ENCODE measurements at places on chromosomes 3 and 15.

GRCh38 chr15:64521726-64522164, 61.4 kb downstream of the ZNF609 start:
- no peak for DNase-seq

DNA sequence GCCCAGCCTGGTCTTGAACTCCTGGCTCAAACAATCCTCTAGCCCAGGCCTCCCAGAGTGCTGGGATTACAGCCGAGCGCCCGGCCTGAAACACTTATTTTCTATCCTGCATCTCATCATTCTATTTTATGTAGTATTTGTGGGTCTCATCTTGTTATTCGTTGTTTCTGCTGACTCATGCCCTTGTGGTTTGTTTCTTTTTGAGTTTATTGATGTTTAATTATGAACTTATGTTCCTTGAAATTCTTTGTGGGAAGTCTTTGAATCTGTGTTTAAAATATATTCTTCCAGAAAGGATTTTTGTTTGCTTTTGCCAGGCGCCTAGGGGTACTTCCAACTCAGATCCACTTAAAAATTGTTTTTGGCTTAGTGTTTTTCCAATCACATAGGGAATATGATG, 78.3 kb upstream of the C15orf39 start:
- DNase-seq = no peak

- no peak for DNase-seq
Observed at GRCh38 chr15:30992249-30992864, 929 bp upstream of the MTMR10 start.

- no peak for DNase-seq
Observed at GRCh38 chr3:191781044-191781443, 320.1 kb downstream of the PYDC2 start.

- DNase-seq = no peak
Observed at GRCh38 chr3:126765187-126766069, 61.4 kb downstream of the CHCHD6 start.

GRCh38 chr15:67359431-67360079, 105.0 kb downstream of the IQCH start:
- DNase-seq = no peak

GRCh38 chr3:112460519-112461195, 38.6 kb downstream of the BTLA start:
- DNase-seq = no peak

- DNase-seq = peak; percentile 50
Observed at GRCh38 chr3:43296565-43296964, 10.2 kb downstream of the SNRK start.

GRCh38 chr3:69244039-69244438, 121.6 kb upstream of the LMOD3 start:
- no peak for DNase-seq

- DNase-seq = no peak
Observed at GRCh38 chr3:13727890-13728289, 152.0 kb downstream of the WNT7A start.

DNA sequence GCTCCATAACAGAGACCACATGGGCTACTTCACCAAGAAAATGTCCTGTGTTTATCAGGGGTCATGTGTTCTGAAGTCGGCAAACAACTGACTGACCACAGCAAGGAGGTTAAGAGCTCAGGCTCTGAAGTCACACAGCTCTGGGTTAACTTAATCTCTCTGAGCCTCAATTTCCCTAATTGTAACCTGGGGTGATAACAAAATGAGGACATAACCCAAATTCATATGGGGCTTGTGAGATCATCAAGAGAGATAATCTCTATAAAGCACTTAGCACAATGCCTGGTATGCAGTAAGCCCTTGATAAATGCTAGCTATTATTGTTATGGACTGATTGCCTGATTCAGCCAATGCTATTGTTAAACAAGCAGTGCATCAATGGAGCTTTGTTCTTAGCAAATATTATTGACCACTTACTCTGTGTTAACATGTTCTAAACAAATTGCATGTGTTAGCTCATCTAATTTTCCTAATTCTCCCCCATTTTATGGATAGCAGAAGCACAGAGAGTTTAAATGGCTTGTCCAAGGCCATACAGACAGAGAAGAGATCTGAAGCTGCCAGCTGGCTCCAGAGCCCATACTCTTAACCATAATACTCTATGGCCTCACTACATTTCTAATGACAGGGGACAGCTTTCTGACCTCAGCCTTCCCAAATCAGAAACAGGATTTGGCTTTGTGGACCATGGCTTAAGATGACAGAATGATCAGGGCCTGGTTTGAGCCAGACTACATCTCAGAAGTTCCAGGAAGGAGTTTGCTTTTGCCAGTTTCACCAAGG, 78.3 kb downstream of the SHQ1 start:
- DNase-seq = no peak

DNA sequence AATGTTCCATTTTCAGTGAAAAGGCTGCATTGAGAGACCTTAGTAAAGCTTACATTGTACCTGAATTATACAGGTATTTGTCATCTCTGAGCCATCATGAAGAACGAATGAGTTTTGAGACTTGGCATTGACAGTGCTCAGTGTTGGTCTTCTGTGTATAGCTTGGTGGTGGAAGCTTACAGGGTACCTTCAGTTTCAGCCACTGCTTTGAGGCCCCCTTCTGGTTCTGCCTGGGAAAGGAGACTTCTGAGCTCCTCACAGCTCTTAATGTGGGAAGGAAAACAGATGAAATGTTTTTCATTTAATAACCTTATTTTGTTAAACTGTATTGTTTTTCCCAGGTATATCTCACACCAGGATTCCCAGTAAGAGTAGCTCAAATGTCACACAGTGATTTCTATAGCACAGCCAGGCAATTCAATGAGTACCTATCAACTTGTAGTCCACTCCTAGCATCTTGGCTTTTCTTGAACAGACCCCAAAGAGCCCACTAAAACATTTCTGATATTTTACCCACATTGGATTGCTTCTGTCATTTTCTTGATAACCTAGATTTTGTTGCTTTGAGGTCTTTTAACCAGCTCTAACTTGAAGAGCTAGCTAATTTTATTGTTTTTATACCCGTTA, 5.6 kb downstream of the SERPINI1 start:
- peak; percentile 16 for DNase-seq

DNA sequence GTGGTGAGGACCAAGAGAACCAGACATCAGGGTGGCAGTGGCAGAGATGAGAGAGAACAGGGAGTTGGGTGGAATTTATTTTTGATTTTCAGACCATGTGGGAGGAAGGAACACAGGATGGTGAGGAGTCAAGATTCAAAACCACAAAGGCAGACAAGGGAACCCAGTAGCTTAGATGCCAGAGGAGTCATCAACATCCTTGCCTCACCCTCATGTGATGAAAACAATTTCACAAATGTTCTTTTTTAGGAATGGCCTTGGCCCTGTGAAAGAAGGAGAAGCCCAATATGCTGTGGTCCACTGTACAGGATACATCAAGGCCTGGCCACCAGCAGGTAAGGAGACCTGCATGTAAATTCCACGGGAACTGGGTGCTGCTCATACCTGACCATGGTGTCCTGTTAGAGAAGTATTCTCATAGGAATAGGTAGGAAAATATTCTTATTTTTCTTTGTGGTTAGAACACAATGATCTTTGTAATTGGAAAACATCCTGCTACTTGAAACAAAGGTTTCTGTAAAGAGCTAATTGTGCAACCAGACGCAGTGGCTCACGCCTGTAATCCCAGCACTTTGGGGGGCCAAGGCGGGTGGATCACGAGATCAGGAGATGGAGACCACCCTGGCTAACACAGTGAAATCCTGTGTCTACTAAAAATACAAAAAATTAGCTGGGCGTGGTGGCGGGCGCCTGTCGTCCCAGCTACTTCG, 110.0 kb downstream of the ARNT2 start:
- DNase-seq = no peak

- no peak for DNase-seq
Observed at GRCh38 chr3:151362751-151363174, 21.8 kb downstream of the P2RY12 start.

DNA sequence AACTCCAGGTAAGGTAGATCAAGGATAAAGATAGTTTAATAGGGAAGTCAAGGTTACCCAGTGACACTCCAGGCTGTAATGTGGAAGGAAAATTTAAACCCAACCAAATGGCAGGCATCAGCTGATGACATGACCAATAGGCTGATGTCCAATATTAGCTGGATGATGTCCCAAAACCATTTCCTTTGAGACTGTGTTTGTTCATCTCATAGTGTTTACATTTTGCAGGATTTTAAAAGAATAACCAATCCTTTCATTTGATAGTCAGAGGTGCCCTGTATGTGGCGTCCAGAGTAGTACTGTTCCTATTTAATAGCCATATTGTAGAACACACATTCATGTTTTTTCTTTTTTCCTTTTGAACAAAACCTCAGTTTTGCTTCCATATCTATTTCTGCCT, 23.3 kb upstream of the TMEM158 start:
- DNase-seq = no peak

DNA sequence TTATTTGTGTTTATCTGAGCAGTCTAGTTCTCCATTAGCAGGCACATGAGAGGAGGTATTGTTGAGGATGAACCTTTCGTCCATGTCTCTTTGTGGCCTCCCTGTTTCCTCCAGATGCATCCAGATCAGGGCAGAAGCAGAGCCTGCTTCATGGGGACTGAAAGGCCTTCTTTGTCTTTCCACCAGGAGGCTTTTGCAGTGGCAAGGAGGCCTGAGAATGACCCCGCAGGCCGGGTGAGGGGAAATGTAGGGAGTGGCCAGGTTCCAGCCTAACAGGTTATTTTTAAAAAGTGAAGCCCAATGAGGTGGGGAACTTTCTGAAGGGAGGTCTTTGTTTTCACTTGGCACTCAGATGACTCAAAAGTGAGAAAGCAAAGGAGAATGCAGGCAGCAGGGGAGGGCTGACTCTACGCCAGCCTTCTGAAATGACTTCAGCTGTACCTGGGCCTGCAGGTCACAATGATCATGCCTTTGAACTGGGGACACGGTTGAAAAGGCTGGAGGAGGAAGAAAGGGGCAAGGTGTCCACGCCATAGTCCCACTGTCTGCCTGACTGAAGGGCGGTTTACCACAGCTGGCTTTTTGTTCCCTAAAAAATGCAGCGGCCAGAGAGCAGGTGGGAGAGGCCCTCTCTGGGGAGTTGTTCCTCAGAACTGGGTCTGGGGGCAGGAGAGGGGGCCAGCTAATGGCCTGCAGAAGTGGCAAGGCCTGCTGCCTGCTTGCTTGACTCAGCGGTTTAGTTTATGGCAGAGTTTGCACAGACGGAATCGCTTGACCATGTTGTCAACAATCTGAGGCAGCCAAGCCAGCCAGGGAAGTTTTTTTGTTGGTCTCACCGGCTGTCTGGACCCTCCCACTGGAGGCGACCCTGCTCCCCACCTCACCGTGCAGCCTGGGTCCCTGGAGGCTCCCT, 28.7 kb downstream of the CMTM7 start:
- DNase-seq = peak; percentile 56

All from stimulated activated CD4-positive, alpha-beta T cell treated with anti-CD3 and anti-CD28 coated beads, Interleukin-4, amount 100 ng/mL, for 24 hours (primary cell).